ENCODE measurements at places on chromosomes 6 and 20. TPM values are rescaled to one million over a fixed set of nuclear protein-coding genes. Genes with fewer than 3 reads are reported as not detected.
A peak's percentile ranks its signal among the peaks of the same experiment; 100 is the strongest.

ASF1A gene
- total RNA-seq: 28.5 TPM

DNA sequence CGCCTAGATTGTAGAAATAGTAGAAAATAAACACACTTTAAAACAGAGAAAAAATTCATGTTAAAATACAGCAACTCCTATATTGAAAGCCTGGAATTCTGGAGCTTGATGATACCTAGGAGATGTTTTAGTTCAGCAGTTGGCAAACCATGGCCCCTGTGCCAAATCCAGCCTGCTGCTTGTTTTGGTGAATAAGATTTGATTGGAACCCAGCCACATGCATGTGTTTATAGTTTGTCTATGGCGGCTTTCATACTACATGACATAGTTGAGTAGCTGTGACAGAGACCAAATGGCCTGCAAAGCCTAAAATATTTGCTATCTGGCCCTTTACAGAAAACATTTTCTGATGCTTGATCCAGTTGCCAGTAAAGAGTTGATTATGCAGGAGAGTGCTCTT is 57.2 kb downstream of the PAX1 start:
- H3K36me3 ChIP-seq: no peaks in the 10 kb centered on the region
- no peaks in the 10 kb centered on the region for H3K4me1 ChIP-seq
- H3K27me3 ChIP-seq: no peaks in the 10 kb centered on the region
- DNase-seq: no peak

- no peak overlapping the region for H3K4me3 ChIP-seq
- H3K4me1 ChIP-seq: no peaks in the 10 kb centered on the region
- no peaks in the 10 kb centered on the region for H3K36me3 ChIP-seq
- H3K27ac ChIP-seq: no peak overlapping the region
- no peak for DNase-seq
- no peaks in the 10 kb centered on the region for H3K27me3 ChIP-seq
Observed at GRCh38 chr6:147787417-147787816, 278.9 kb downstream of the SAMD5 start.

DNA sequence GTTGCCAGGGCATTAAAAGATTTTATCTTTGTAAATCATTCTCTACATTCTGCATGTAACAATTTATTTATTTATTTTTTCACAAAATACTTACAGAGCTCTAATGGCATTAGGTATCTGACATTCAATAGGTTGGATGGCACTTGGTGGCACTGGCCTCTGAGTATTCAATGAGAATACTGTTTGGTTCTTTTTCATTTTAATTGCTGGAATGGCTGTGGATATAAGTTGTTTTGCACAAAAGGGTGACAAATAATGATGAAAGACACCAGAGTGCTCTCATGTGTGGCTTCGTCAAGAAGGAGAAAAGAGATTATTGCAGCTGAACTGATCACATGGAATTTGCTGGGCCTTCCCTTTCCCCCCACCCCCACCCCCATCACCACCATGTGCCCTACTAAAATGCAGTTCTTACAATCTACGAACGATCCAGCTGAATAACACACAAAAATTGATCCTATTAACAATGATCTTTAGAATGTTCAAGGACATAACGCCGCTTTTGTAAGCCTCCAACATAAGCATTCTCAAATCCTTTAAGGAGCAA is 195.2 kb upstream of the POU3F2 start:
- no peak for DNase-seq
- no peak overlapping the region for H3K4me3 ChIP-seq
- H3K36me3 ChIP-seq: no peaks in the 10 kb centered on the region
- no peaks in the 10 kb centered on the region for H3K4me1 ChIP-seq
- H3K27me3 ChIP-seq: no peaks in the 10 kb centered on the region
- H3K27ac ChIP-seq: no peak overlapping the region

OR2H1 gene
- not detected for total RNA-seq

DNA sequence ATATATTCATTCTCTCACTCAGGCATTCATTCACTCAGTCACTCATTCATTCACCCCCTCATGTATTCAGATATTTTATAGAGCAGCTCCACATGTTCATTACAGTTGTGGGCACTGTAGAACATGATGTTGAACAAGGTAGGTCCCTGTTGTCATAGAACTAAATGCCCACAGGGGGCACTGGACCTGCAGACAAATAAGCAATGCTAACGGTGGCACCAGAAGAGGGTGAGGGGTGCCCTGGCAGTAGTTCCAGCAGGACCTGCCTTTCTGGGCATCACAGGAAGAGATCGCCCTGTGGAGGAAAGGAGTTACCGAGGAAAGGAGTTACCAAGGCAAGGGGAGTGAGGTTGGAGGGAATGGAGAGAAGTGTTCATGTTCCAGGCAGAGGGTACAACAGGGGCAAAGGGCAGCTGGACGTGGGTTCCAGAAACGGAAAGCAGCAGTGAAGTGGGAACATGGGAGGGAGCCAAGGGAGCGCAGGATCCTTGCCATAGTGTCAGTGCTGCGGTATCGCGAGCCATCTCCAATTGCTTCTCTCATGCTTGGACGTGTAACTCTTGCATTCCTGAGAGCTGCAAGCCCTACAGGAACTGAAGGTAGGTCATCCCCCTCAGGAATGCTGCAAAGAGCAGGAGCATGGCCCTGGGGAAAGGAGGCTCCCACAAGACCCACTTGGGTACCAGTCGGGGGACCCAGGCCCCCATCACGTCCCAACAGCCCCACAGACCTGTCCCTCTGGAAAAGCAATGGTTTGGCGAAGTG is 128.2 kb downstream of the EDN3 start:
- no peak overlapping the region for H3K4me3 ChIP-seq
- no peaks in the 10 kb centered on the region for H3K4me1 ChIP-seq
- H3K27me3 ChIP-seq: 0 out of 2 replicates have a peak, but pooled peaks cover 2% of the 10 kb centered on the region
- no peak for DNase-seq
- H3K36me3 ChIP-seq: no peaks in the 10 kb centered on the region

DNA sequence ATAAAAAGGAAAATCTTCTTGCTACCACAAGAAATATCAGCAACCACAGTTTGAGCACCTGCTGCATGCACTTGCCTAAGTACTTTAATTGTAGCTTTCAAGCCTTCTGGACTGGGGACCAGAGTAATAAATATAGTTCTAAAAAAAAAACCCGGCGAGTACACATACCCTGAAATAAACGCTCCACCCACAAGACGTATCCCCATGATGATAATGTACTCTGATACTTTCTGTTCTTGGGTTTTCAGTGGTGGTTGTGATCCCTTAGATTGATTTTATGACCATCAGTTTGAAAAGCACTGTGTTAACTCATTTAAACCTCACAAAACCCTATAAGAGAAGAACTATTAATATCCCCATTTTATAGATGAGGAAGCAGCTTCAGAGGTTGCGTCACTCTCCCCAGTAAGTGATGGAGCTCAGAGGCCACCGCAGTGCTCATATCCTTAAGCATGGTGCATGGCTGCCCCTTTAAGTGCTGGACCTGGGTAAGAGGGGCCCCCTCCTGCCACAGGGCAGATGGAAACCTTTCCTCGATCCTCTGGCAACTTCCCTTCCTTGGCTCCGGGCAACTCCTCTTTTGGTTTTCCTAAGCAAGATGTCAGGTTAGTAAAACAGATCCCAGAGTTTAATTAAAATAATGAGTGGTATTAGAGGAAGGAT is 67.3 kb downstream of the KCNB1 start:
- no peak overlapping the region for H3K4me3 ChIP-seq
- DNase-seq: no peak
- H3K27ac ChIP-seq: no peak overlapping the region
- no peaks in the 10 kb centered on the region for H3K27me3 ChIP-seq
- no peaks in the 10 kb centered on the region for H3K36me3 ChIP-seq
- no peaks in the 10 kb centered on the region for H3K4me1 ChIP-seq

GRCh38 chr6:87832025-87832825 is 130.2 kb upstream of the AKIRIN2 start:
- H3K4me3 ChIP-seq: peak overlapping the region; percentile 15
- no peaks in the 10 kb centered on the region for H3K27me3 ChIP-seq
- H3K4me1 ChIP-seq: no peaks in the 10 kb centered on the region
- H3K27ac ChIP-seq: no peak overlapping the region
- no peak for DNase-seq
- no peaks in the 10 kb centered on the region for H3K36me3 ChIP-seq

DNA sequence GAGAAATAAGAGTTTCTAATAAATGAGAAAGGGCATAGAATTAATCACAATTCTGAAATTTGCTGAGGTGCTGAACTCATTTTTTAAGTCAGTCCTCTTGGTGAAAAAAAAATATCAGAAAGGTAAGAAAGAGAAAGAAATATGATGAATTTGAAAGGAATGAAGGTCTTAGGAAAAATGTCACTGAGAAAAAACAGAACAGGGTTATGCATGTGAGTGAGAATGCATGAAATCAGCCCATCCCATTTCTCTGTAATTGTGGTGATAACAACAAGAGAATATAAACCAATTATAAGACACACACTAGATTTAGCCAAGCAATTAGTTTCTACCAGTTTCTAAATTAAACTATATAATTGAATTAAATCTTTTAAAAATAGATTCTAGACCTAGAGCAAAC is 138.9 kb downstream of the TBX18 start:
- DNase-seq: no peak
- H3K27ac ChIP-seq: no peak overlapping the region
- no peaks in the 10 kb centered on the region for H3K36me3 ChIP-seq
- no peaks in the 10 kb centered on the region for H3K4me1 ChIP-seq
- no peaks in the 10 kb centered on the region for H3K27me3 ChIP-seq

- no peaks in the 10 kb centered on the region for H3K27me3 ChIP-seq
- H3K4me1 ChIP-seq: no peaks in the 10 kb centered on the region
- H3K36me3 ChIP-seq: no peaks in the 10 kb centered on the region
- no peak overlapping the region for H3K4me3 ChIP-seq
- no peak overlapping the region for H3K27ac ChIP-seq
Observed at GRCh38 chr20:23425129-23425528, 3.8 kb upstream of the NAPB start.

EBF4 gene
- total RNA-seq: 6.8 TPM

ELOVL4 gene
- 0.41 TPM for total RNA-seq

CDSN gene
- total RNA-seq: not detected

- DNase-seq: no peak
Observed at GRCh38 chr6:326896-327537, 34.7 kb downstream of the DUSP22 start.

GJA10 gene
- total RNA-seq: not detected

GRCh38 chr20:59141818-59142581 is 21.6 kb upstream of the ZNF831 start:
- H3K27me3 ChIP-seq: peaks cover 8% of the 10 kb centered on the region
- DNase-seq: no peak
- no peak overlapping the region for H3K4me3 ChIP-seq
- no peaks in the 10 kb centered on the region for H3K4me1 ChIP-seq
- no peaks in the 10 kb centered on the region for H3K36me3 ChIP-seq

- no peak overlapping the region for H3K27ac ChIP-seq
- H3K36me3 ChIP-seq: no peaks in the 10 kb centered on the region
- DNase-seq: peak; percentile 25
- H3K27me3 ChIP-seq: no peaks in the 10 kb centered on the region
- no peaks in the 10 kb centered on the region for H3K4me1 ChIP-seq
Observed at GRCh38 chr6:158926414-158926813, 73.6 kb downstream of the RSPH3 start.

OSBPL2 gene
- 41.4 TPM for total RNA-seq

DNA sequence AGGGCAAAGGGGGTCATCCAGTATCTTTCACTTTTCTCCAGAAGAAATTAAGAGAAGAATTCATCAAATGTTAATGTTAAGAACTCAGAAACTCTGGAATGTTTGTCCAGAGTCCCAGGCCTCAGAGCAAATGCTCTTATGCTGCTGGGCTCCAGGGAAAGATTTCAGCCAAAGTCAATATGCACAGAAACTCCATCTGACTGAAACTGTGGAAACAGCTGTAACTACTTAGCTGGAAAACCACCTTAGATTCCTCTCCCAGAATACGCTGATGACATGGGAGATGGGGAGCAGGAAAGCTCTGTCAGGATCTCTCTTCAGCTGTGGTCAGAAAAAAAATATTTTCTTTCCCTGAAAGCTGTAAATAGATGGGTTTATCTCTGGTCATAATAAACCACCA is 559.6 kb downstream of the RFPL4B start:
- H3K4me3 ChIP-seq: no peak overlapping the region
- no peak for DNase-seq
- no peak overlapping the region for H3K27ac ChIP-seq
- H3K36me3 ChIP-seq: no peaks in the 10 kb centered on the region

SLC25A27 gene
- 0.77 TPM for total RNA-seq

GTPBP2 gene
- total RNA-seq: 59.4 TPM

- H3K36me3 ChIP-seq: no peaks in the 10 kb centered on the region
- no peak for DNase-seq
Observed at GRCh38 chr20:23782366-23782983, 31.7 kb upstream of the CST1 start.

- no peak overlapping the region for H3K4me3 ChIP-seq
- no peaks in the 10 kb centered on the region for H3K27me3 ChIP-seq
- no peaks in the 10 kb centered on the region for H3K4me1 ChIP-seq
- DNase-seq: no peak
- no peaks in the 10 kb centered on the region for H3K36me3 ChIP-seq
Observed at GRCh38 chr6:140957386-140957785, 1175.3 kb upstream of the GJE1 start.

GRCh38 chr6:84043555-84043954 is 10.0 kb downstream of the MRAP2 start:
- no peaks in the 10 kb centered on the region for H3K4me1 ChIP-seq
- H3K27me3 ChIP-seq: 0 out of 2 replicates have a peak, but pooled peaks cover 2% of the 10 kb centered on the region
- H3K27ac ChIP-seq: no peak overlapping the region
- no peaks in the 10 kb centered on the region for H3K36me3 ChIP-seq

AARS2 gene
- 13.1 TPM for total RNA-seq

RSPH4A gene
- total RNA-seq: 0.44 TPM

- H3K27me3 ChIP-seq: no peaks in the 10 kb centered on the region
- H3K27ac ChIP-seq: no peak overlapping the region
- no peak overlapping the region for H3K4me3 ChIP-seq
- no peak for DNase-seq
- H3K4me1 ChIP-seq: no peaks in the 10 kb centered on the region
- H3K36me3 ChIP-seq: no peaks in the 10 kb centered on the region
Observed at GRCh38 chr6:41624621-41625380, 13.5 kb upstream of the MDFI start.

TNXB gene
- total RNA-seq: 1.8 TPM

DNA sequence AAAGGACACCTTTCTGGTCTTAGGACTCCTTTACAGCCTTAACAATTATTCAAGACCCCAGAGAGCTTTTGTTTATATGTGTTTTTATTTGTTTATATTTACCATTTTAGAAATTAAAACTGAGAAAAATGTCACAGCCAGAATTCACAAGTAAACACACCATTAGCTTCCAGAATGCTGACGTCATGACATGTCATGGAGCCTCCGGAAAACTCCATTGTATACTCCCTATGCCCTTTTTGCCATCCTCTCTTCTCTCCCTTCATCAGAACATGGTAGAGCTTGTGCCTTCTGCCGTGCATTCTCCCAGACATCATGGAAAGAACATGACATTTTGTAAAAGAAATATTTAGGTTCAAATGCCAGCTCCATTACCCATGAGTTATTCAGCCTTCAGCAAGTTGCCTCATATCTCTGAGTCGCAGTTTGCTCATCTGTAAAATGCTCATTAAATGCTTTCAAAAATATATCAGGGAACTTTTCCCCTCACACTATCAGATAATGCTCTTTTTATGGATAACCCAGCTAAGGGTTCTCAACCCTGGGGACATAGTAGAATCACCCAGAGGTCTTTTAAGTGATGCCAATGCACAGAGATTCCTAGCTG is 27.8 kb downstream of the TNFAIP3 start:
- H3K4me3 ChIP-seq: no peak overlapping the region
- no peaks in the 10 kb centered on the region for H3K36me3 ChIP-seq
- H3K27me3 ChIP-seq: no peaks in the 10 kb centered on the region
- H3K27ac ChIP-seq: no peak overlapping the region
- H3K4me1 ChIP-seq: no peaks in the 10 kb centered on the region
